ENCODE measurements at places on chromosomes 5 and 9. TPM values are rescaled to one million over a fixed set of nuclear protein-coding genes. Genes with fewer than 3 reads are reported as not detected.

Gene SLC45A2
- total RNA-seq, result 0.05 TPM

Gene OTP
- 0.03 TPM for total RNA-seq

Gene FAM169A
- 4.2 TPM for total RNA-seq

Gene LCN6
- not detected for total RNA-seq

Gene LHX3
- 0.09 TPM for total RNA-seq

Gene PCA3
- total RNA-seq, result not detected

Gene PITX1
- 32.5 TPM for total RNA-seq

Gene NDOR1
- 21.6 TPM for total RNA-seq

Gene RASGRF2
- total RNA-seq, result 2.1 TPM

Gene ACOT12
- not detected for total RNA-seq

Gene RANBP17
- 2.0 TPM for total RNA-seq

Gene SLC6A19
- total RNA-seq, result 0.01 TPM

Gene TAL2
- total RNA-seq, result 0.15 TPM

Gene ENTPD8
- total RNA-seq, result 0.24 TPM

Gene EPB41L4B
- 10.4 TPM for total RNA-seq

Gene GNG10
- total RNA-seq, result 65.1 TPM

Gene PRRX2
- total RNA-seq, result 8.7 TPM

Gene COL27A1
- total RNA-seq, result 14.6 TPM

Gene CDH9
- not detected for total RNA-seq

Gene CDH6
- total RNA-seq, result 0.09 TPM

Gene ADRA1B
- 19.1 TPM for total RNA-seq

Gene KIF27
- total RNA-seq, result 1.1 TPM

Gene RICTOR
- total RNA-seq, result 10.2 TPM

Measured in A549 treated with CORT108297 at 1 μM for 4 hours (cell line).